NCI-H1694 treated with DMSO at 0.1 percent for 48 hours (cell line): ENCODE measurements at places on chromosomes 5 and 9.

GRCh38 chr5:102853680-102854079 lies 98.6 kb downstream of the PAM start:
- no peak for DNase-seq

DNA sequence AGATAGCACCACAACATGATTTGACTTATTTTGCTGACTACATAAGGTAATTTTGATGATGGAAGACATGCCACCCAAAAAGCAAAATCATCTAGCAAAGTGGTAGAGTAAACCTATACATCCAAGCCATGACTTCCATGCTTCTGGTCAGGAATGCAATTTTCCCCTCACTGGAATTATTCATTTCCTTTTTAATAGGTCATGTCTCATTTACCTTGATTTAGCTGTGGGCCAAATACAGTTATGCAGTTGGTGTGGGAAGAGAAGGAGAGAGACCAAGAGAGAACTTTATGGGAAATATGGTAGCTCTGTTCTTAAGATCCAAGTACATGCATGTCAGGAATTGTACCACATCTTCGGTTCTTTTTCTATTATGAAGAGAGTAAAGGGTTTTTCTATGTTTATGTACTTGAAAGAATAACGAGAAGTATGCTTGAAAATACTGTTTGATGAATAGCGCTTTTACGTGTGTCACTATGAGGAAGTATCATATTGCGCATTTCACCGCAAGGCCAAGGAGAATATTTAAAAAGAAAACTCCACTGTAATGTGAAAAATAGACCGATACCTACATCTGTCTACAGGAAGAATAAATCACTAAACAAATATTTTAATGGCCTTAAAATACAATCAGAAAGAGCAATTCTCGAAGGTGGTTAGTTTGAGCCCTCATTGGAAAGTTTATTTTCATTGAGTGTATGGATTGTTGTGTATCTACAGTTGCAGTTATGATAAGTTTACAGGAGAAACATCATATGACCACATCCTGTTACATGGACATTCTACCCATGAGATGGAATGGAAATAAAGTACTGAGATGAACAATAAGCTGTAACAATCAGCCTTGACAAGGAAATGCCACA lies 134.0 kb downstream of the FOXD1 start:
- no peak for DNase-seq

- DNase-seq = no peak
Observed at GRCh38 chr5:16417398-16418074, 48.1 kb downstream of the ZNF622 start.

DNA sequence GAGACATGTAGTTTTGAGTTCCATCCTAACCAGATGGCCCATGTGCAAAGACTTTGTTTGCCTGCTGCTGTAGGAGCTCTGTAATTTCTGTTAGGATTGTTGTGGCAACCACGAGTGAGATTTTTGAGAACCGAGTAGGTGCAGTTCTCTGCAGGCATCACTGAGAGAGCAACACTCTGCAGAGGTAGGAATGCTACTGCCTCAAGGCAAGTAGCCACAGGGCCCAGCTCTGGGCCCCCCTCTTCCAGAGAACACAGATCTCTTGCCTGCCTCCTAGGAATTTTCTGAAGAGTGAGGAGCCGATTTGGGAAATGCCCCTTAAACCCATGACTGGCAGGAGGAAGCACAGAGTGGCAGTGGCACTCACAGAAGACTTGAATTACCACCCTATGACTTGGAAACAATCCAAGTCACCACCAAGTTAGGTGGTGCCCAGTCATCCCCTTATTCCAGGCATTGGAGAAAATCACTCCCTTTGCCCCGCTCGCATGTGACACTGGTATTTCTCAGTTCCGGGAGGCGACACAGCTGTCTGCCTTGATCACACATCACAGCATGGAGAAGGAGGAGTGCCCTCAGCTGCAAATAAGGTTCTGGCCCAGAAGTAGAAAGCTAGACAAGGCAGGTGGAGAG lies 52.5 kb upstream of the SLC2A8 start:
- no peak for DNase-seq
